Right lobe of liver (tissue), 6 donors: ENCODE measurements at places on chromosomes 3 and 15.

- no peak for DNase-seq
These were observed 1205.5 kb downstream of the ROBO1 start for GRCh38 chr3:78562328-78562727.

DNA sequence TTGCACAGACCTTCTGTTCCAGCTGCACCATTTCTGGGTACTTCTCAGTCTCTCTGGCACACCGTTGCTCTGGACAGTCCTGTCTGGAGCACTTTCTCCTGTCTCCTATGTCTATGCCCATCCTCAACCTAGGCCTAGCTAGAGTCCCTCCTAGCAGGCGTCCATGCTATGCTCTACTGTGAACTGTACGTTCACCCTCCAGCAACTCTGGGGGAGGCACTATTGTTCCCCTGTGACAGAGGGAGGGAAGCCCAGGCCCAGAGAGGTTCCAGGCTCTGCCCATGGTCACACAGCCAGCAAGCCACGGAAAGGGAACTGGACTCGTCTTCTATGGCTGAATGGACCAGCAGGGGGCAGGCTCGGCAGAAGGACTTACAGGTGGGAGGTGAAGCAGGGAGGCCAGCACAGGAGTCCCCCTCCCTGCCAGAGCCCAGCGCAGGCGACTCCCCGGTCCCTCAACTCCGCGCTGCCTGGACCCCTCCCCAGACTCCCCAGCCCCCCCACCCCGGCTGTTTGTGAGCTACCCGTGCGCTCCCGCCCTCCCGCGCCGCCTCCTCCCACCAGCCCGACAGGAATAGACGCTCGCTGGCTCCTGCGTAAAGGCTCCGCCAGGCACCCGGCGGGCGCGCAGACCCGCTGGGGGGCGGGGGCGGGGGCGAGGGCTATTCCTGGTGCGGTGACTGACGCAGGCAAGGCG is 1.7 kb upstream of the LINGO1 start:
- DNase-seq = peak; percentile 69

DNA sequence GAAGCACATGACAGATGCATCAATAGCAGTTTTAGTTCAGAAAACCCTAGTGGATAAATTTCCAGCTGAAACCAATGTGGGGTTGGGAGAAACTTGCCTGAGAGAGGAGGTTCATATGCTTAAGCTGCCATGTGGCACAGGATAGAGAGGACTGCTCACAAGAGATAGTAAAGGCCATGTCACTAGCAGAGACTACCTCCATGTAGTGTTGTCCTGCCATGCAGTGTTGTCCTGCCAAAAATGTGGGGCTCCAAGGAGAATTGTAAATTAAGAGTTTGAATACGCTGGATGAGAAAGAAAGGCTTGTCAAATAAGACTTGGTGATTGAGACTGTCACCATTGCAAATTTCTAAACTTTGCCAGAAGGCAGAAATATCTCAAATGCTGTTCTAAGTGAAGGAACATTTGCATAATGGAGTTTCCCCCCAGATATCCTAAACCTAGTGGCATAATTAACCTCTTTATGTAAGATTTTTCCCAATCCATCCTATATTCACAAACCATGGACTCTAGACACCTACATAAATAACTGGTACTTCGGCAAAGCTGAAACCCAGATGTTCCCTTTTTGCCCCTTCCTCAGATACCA is 938.3 kb upstream of the ALCAM start:
- DNase-seq = no peak

DNA sequence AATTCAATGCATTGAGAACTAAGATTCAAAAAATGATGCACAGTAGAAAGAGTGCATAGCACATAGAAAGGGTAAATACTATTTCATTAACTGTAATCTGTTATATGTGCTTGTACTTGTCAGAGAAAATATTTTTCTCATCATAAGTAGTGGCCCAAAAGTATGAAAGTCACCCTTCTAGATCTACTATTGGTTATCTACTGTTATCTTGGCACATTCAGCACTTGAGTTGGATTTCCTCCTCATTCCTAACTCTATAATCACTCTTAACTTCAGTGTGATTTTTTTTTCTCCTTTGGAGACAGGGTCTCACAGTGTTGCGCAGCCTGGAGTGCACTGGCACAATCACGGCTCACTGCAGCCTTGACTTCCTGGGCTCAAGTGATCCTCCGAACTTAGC is 194.4 kb downstream of the PCCB start:
- DNase-seq = no peak

- no peak for DNase-seq
These were observed 89.7 kb downstream of the HMG20A start for GRCh38 chr15:77510066-77511057.

DNA sequence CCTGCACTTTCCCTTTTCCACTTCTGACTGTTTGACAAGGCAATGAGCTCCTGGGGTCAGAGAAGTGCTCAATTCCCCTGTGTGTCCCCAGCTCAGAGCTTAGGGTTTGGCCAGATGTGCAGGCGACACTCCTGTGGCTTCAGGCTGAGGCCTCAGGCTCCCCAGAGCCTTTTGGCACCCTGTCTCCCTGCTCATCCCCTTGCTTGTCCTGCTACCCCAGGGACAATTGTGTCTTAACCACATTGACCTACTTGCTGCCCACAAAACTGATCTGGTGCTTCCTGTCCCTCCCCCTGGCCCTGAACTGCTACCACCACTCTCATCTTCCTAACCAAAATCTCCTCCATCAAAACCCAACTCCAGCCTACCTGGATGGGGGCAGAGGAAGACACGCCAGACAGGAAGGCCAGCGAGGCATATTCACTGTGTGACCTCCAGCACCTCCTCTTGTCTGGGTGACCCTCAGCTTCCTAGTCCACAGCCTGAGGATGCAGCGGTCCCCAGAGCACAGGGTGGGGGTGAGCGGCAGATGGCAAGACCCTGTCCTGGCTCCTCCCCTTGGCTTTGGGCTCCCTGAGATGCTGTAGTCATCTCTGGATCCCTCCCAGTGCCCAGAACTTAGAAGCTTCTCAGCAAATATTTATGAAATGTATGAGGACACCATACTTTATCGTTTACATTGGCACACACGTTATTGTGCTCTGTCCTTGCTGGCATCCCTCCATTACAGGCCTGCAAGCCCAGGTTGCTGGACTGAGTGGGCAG is 98.9 kb upstream of the SLC6A6 start:
- DNase-seq = no peak

DNA sequence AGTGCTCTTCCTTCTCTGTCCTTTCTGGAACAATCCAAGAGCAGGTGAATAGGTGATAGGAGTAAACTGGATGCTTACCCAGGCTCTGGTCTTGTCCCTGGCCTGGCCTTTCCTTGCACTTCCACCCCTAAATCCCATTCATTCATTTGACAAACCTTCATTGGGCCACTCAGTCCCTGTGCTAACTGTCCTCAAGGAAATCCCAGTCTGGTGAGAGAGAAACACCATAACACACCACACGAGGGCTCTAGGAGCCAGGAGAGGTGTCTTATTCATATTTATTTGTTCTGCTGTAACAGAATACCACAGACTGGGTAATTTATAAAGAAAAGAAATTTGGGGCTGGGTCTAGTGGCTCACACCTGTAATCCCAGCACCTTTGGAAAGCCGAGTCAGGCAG is 22.8 kb downstream of the EFCC1 start:
- no peak for DNase-seq

- DNase-seq = no peak
These were observed 37.0 kb downstream of the DAPK2 start for GRCh38 chr15:64009241-64009640.

DNA sequence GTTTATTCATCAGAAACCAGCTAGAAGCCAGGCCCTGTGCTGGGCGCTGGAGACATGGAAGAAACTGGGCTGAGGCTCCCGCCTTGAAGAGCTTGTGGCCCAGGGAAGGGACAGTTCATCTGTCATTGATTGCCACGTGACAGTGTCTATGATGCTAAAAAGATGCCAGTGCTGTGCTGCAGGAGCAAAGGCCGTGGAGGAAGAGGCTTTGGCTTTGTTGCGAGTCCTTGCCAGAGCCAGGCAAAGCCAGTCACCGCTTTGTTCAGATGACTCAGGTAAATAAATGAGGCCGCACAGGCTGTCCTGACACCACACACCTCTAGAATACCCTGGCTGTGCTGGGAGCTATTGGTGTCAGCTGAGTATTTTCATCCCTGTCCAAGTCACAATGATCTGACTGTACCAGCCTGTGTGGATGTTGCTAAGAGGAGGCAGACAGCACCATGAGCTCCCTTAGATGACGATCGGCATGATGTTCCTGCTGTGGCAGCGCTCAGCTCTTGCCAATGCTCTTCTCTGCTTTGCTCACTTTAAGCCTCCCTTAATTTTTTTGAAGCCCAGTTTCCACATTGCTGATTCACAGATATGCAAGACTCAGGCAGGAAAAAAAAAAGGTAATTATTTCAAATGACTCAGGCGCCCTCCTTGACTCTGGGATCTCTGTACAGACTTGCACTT is 77.5 kb downstream of the CCNL1 start:
- peak; percentile 62 for DNase-seq

DNA sequence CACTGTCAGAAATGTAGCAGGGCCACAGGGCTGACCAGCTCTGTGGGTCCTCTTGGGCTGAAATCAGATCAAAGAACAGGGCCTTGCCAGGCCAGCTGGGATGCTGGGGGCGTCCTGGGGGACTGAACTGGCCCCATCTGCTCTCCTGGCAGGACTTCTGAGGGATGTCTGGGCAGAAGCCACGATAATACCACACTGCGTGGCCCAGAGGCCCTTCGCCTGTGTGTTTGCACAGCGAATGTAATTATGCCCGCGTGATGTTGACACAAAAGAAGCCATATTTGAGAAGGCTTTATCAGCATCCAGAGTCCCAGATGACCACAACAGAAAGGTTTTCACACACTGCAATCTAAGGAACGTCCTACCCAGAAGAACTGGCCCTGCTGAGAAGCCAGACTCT is 174.0 kb downstream of the RAB11A start:
- DNase-seq = no peak

DNA sequence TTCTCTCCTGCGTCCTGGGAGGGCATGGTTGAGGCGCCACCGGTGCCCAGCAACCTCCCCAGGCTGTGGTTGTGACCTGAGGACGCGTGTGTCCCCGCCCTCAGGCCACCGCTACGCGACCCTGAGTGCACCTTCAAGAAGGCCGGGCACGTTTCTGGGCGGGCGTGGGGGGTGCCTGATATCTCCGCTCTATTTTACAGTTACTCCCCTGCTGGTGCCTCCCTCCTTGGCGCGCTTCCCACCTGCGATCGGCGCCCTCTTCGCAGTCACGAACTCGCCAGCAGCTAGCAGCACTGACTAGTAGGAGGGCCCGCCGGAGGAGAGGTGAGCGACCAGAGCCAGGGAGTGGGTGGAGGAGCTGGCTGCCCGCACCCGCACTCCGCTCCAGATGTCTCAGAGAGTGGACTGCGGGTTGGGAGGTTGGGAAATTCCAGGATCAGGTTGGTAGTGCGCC is 43.2 kb upstream of the POLG start:
- no peak for DNase-seq

DNA sequence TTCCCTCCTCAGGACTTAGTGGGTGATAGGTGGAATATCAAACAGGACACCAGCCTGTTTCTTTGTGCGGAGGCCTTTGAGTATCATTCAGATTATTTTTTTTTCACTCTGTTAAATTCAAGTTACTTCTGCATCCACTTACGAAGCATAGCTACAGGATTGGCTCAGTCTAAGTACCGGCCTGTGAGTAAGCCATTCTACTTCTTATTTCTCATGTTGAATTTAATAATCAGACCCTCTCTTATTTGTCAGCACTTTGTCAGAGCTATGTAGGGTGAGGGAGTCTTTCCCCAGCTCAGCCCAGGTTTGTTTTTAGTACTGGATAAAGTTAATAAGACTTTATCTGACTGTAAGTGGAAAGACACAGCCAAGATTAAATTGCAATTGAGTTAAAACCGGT is 54.7 kb downstream of the ITPR1 start:
- DNase-seq = no peak

DNA sequence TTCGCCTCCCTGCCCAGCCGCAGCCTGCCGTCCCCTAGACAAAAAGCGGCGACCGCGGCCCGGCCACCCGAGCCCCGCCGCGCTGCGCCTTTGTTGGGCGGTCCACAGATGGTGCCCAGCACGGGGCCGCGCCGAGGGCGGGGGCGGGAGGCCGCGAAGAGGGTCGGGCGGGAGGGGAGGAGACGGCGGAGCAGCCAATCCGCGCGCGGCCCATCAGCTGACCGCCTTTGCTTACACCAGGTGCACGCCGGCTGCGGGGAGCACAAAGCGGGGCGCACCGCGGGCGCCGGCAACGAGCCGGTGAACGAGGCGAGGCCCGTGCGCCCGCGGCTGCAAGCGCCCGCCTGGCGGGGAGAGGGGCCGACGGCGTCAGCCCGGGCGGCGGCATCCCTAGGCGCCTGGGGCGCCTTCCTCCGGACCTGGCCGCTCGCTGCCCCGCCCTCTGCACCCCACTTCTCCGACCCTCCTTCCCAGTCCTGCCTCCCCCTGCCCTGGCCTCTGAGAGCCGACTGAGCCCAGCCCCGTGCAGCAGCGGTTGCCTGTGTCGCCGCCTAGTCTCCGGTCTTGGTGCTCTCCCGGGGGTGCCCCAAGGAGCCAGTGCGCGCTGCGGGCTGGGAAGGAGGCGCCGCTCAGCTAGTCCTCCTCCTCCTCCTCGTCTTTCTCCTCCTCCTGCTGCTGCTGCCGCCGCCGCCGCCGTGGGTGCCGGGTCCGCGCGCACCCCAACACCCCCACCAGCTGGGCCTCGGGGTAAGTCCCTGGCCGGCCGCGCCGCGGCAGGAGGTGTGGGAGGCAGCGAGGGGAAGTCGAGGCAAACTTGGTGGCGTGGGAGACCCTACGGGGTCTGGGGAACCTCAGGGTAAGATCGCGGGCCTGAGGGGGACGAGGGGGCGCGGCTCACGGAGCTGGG is at the start of gene LRRN1:
Gene LRRN1, plus strand, starts transcription at position 259 of the 907 bp plus-strand sequence. CDS start 45,211 bp downstream, outside the sequence.
- peak; percentile 62 for DNase-seq

- no peak for DNase-seq
These were observed 12.4 kb upstream of the NFKBIZ start for GRCh38 chr3:101836652-101837598.

- no peak for DNase-seq
These were observed 49.2 kb upstream of the P3H2 start for GRCh38 chr3:190169877-190170276.

GRCh38 chr15:64222573-64223366 is 59.9 kb upstream of the PPIB start:
- no peak for DNase-seq

DNA sequence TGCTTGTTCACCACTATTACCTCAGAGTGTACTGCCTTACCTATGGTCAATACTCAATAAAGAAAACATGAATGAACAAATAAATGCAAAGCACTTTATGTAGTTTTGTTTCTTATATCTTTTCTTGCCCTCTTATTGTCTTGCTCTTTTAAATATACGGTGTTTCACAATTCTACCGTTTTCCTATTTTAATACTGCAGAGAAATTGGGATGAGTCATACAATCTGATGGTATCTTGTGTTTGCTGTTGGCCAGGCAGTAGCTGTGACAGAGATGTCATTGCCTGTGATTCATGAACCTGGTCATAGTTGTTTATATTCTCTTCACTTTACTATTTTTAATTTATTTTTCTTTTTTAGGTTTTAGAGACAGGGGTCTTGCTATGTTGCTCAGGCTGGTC is 48.3 kb downstream of the SERP1 start:
- no peak for DNase-seq

DNA sequence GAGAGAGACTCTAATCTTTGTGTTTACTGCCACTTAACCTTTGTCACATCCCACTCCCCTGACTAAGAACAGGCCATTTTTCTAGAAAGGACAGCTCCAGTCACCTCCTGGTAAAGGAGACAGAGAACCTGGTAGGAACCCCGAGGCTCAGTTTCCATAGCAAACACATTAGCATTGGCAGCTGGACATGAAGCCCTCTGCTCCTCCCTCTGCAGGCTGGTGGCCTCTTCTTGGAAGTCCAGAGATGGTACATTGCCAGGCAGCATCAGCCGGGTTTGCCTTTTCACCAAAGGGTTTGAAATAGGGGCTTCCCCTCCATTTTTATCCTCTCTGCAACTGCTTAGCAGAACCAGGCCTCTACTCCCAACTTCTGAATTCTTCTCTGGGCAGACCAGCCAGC is 213.4 kb upstream of the SEMA6D start:
- no peak for DNase-seq

GRCh38 chr15:26598704-26599103 is 174.2 kb downstream of the GABRB3 start:
- no peak for DNase-seq
